T-helper 9 cell (primary cell): ENCODE measurements at places on chromosomes 4 and X.

- DNase-seq: no peak
Measured at GRCh38 chrX:23656684-23657083, 10.6 kb upstream of the PRDX4 start.

GRCh38 chr4:71009086-71009485, 15.6 kb downstream of the DCK start:
- no peak for DNase-seq

- DNase-seq: no peak
Measured at GRCh38 chr4:139562067-139562684, 6.2 kb upstream of the SETD7 start.

DNA sequence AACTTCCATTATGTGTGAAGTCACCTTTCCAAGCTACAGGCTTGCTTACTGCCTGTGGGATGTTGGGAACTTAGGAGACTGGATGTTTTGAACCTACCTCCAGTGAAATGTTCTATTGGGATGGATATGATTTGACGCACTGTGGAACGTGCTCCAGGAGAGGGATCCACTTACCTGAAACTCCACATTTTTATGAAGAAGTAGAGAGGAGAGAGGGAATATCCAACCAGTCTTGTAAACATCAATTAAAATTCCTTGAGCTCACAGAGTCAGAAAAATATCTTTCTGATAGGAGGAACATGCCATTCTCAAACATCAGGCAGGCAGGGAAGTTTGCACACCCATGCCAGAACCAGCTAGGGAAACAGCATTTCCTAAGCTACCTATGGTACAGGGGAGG, 91.1 kb upstream of the MAOA start:
- no peak for DNase-seq

GRCh38 chrX:68693481-68694434, 46.3 kb downstream of the STARD8 start:
- DNase-seq: no peak

GRCh38 chrX:116009346-116009745, 161.2 kb upstream of the AGTR2 start:
- DNase-seq: no peak

DNA sequence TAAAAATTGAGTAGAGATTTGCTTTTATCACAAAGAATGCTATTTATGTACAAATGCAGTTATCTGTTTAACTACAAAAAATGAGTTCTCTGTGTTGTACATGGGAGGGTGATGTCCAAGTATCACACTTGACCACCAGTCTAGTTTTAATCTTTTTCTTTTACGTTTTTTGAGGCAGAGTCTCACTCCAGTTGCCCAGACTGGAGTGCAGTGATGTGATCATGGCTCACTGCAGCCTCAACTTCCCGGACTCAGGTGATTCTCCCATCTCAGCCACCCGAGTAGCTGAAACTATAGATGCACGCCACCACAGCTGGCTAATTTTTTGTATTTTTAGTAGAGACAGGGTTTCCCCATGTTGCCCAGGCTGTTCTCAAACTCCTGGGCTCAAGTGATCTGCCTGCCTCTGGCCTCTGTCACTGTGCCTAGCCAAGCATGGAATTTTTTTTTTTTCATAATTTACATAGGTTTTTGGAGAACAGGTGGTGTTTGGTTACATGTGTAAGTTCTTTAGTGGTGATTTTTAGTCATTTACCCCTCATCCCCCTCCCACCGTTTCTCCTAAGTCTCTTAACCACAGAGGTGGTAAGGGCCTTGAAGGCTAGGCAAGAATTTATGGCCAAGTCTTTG, 47.9 kb upstream of the RPA4 start:
- no peak for DNase-seq

GRCh38 chr4:1043162-1043561, 31.7 kb downstream of the FGFRL1 start:
- no peak for DNase-seq

DNA sequence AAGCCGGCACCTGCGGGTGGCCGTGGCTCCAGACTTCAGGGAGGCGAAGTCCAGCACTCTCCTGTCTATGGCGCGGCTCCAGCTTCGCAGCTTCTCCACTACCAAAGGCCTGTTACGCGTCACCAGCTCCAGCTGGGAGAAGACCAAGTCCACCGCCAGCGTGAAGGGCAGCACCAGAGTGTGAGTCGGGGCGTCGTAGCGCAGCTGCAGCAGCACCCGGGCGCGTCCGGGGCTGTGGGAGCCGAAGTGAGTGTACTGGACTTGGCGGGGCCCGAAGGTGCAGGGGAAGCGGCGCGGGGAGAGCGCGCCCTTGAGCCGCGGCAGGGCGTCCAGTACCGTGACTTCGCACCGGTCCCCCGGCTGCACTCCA, 444 bp downstream of the FREM3 start:
- DNase-seq: no peak

DNA sequence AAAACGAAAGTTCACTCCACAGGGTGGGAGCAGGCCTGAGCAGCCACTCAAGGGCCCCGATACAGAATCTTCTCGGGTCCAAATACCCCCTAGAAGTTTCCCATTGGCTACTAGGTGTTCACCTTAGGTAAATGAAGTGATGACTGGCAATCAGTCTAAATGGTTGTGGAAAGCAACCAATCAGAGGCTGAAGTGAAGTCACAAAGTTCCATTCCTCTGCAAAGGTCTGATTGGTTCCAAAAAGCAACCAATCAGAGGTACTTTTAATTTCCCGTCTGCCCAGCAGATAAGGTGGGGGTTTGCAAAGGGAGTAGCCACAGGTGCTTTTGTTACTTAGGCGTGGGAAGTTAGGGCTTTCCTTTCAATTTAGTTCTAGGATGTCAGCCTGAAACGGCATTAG, 58.2 kb upstream of the NKAP start:
- DNase-seq: no peak

GRCh38 chr4:98851806-98852205, 77.1 kb downstream of the EIF4E start:
- no peak for DNase-seq

DNA sequence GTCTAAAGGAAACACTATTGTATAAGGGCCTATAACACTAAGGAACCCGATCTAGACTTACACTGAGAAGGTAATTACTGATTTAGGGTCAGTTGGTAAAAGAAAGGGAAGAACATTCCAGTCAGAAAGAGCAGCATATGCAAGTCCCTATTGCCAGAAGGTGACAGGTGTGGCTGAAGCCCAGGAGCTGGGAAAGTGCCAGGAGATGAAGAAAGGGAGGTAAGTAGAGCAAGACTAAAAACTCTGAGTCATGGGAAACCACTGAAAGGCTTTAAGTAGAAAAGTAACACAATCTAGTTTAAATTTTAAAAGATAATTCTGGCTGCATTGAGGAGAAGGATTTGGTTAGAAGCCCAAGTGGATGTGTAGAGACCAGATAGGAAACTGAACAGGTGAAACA, 77.7 kb upstream of the INTU start:
- no peak for DNase-seq

- DNase-seq: no peak
Measured at GRCh38 chr4:88958080-88958479, 98.9 kb downstream of the FAM13A start.

- DNase-seq: no peak
Measured at GRCh38 chr4:72531322-72531721, 37.7 kb downstream of the ADAMTS3 start.

DNA sequence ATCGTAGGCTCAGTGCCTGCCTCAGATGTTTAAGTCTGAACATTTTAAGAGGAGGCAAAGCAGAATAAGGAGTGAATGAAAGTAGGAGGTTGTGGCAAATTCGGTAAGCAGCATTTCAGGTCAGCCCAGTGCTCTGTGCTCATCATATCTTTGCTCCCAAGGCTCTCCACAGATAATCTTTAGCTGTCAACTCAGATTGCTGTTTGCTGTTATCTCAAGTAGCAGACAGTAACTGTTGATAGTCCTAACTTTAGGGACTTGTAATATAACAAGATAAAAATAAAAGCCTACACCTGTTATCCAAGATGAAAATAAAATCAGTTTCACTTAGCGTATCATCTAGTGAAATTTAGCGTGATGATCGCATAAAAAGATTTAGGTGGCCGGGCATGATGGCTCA, 18.6 kb upstream of the CLTRN start:
- DNase-seq: no peak

DNA sequence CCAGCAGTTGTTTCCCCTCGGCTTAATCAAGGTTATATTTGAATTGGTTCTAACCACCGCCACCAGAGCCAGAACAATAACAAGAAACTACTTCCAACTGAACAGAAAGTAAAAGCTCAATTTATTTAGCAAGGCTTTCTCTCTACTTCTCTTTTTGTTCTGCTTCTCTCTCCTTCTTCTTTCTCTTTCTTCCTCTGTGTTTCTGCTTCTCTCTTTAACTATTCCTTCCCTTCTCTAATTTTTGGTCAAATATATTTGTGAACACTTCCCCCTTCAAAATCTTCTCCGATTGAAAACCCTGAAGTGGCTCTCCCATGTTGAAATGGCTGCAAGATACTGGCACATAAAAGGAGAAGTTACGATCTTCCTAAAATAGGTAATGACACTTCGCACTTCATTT, 1195.9 kb upstream of the PRKX start:
- DNase-seq: no peak

DNA sequence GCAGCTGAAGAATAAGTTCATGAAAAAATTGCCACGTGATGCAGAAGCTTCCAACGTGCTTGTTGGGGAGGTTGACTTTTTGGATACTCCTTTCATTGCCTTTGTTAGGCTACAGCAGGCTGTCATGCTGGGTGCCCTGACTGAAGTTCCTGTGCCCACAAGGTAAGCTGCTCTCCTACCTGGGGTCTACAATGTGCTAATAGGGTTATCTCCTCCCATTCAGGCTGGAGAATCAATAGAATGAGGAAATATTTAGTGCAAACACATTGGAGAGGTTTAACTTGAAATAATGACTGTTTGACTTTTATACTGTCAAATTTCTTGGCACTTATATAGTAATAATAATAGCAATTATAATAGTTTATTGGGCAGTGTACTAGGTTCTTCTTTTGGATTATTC, 101.8 kb downstream of the SLC4A4 start:
- DNase-seq: no peak

DNA sequence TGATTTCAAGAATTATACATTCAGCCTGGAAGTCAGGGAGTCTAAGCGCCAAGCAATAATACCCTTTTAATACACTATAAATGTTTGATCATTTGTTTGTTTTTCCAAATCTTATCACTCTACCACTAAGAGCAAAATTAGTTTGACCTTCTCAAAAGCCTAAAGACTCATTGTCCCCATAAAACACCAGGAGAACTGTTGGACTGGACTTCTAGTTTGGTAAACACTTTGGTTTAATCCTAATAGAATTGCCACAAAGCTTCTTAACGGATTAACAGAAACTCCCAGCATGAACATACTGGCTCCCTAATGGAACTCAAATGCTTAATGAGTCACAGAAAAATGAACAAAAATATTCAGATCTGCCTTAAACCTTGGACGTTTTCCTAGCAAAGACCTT, 34.9 kb downstream of the SYTL5 start:
- DNase-seq: no peak

GRCh38 chr4:154001193-154001592, 212.3 kb upstream of the SFRP2 start:
- no peak for DNase-seq

DNA sequence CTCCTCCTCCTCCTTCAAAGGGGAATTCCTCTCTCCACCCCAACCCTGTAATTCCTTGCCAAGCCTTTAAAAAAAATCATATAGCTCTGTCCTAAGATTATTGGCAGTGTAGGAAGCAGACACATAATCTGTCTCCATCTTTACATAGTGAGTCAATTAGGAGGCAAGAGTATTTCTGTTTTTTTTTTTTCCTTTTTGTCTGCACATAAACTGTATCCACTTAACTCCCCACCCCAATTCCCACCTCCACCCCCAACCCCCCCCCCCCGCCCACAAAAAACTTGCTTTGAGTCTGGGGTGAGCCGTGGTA, 182.5 kb downstream of the RASL11B start:
- no peak for DNase-seq

DNA sequence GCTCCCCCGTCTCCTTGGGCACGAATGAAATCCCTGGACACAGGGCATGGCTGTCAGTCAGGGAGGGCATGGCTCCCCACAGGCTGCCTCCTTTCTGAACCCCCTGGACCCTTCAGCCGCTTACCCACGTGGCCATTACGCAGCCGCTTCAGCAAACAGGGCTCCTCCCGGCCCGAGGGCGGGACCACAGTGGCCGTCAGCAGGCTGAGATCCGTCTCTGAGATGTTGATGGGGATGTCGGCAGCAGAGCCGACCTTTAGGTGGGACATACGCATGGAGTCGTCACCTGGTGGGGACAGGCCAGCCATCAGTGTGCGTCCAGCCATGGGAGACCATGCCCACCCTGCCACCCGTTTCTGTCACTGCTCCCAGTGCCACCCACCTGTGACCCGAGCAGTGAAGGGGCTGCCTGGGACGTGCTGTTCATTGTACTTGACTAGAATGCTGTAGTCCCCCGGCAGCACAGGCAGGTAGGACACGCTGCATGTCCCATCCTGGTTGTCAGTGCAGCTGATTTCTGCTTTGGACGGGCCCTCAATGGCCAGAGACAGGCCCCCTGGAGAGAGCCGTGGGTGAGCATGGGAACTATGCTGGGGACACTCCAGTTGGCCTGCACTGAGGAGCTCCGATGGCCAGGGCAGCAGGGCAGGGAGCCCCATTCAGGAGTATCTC, 21.1 kb downstream of the FLNA start:
- DNase-seq: no peak

- no peak for DNase-seq
Measured at GRCh38 chrX:53718073-53718472, 31.6 kb upstream of the HUWE1 start.
